GOT3 (cell line): ENCODE measurements at places on chromosomes 4 and X.

DNA sequence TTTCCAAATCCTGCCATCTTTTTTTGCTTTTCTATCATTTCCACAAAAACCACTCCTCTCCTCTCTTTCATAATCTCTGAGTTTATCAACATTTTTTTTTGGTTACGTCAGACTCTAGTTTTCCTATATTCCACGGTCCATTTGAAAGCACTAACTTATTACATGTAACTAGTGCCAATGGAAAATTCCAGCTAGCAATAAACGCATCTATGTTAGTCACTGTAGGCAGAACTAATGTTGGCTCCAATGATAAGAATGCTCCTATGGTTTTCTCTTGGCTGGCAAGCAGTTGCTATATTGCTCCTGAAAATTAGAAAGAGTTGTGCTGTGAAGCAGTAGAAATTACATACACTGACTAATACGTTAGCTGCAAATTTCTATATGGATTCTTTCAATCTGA lies 634.6 kb upstream of the FTHL17 start:
- no peak for DNase-seq

DNA sequence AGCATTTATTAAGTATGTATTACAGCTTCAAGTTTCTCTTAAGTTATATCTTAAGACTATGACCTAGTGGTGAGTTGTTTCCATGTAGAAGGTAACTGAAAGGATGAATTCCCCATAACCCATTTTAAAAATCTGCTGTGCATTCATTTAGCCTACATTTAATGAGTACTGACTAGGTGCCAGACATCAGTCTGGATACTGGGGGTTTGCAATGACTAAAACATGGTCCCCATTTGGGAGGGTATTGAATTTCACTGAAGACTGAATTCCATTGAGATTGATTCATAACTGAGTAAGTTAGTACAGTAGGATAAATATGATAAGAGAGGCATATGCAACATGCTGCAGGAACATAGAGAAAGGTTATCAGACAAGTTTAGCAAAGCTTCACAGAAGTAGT lies 241.5 kb downstream of the FRAS1 start:
- no peak for DNase-seq

DNA sequence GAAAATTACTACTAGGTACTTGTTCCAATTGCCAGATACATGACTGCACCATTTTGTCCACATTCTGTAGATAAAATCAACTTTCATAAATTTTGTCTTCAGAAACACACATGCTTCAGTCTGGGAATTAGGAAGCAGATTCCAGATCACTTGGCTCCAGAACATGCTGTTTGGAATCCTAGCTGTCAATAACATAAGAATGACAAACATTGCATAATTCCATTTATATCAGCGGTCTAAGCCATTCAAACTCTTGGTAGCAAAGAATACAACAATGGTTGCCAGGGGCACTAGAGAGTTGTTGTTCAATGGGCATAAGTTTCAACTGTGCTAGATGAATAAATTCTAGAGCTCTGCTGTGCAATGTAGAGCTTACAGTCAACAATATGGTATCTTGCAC lies 1112.1 kb upstream of the AGA start:
- no peak for DNase-seq

GRCh38 chrX:40189637-40190036 lies 91.9 kb upstream of the BCOR start:
- DNase-seq = no peak

DNA sequence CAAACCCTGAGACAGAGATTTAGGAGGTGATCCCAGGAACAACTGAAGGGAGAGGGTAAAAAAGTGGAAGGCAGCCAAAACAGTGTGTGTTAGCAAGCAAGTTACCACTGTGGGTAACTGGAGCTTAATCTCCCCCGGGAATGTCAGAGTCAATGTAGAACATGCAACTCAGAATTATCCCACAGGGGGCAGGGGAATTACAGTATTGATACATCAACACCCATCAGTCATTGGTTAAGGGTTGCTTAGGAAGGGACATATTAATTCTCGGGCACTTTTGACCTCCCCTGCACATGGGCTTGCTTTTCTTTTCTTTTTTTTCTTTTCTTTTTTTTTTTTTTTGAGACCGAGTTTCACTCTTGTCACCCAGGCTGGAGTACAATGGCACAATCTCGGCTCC lies 29.3 kb downstream of the CXorf58 start:
- no peak for DNase-seq

DNA sequence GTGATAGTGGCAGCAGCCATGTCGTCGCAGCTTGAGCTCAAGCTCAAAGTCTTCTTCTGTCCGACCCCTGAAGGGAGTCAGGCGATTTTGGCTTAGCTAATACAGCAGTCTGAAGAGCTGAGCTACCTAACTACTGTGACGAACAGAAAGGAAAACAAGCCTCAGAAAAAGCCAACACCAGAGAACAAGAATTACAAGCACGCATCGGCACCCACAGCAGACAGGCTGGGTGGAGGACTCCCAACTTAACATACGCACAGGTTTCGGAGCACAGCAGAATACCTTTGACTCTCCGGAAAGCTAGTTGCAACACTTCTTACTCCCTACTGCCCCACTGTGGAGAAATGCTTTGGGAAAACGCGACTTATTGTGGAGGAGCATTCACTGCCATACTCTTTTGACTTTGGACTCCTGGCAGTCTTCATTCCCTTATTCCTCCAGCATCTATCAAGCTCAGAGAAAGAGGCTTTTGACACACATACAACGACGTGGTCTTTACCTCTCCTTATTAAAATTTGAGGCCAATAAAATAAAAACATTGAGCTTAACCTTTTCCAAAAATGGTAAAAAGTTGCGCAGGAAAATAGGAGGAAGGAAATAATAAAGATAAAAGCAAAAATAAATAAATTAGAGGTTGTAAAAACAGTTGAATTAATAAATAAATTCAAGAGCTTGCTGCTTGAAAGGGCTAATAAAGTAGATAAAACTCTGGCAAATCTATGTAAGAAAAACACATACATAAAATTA lies 41.3 kb upstream of the GPC3 start:
- no peak for DNase-seq

DNA sequence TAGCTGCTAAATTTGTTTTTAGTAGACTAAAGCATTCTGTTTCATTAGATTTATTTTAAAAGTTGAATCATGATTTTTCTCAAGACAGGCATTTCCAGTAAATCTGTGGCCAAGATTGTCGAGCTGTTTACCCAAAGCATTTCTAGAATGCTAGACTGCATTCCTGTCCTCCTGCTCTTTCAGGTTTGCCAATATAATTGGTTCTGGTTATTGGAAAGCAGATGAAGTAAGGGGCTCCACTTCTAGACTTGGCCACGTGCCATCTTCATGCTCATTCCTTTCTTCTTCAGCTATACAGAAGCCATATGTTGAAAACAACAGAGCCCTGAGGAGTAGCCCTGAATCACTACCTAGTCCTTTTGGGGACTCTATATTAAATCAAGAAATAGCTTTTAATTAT lies 62.5 kb downstream of the PGRMC2 start:
- DNase-seq = no peak

- no peak for DNase-seq
Measured at GRCh38 chrX:135489542-135489941, 30.9 kb upstream of the INTS6L start.

GRCh38 chr4:174633399-174633798 lies 111.1 kb upstream of the HPGD start:
- DNase-seq = no peak

- DNase-seq = no peak
Measured at GRCh38 chr4:158870626-158871334, 102.0 kb downstream of the FNIP2 start.

DNA sequence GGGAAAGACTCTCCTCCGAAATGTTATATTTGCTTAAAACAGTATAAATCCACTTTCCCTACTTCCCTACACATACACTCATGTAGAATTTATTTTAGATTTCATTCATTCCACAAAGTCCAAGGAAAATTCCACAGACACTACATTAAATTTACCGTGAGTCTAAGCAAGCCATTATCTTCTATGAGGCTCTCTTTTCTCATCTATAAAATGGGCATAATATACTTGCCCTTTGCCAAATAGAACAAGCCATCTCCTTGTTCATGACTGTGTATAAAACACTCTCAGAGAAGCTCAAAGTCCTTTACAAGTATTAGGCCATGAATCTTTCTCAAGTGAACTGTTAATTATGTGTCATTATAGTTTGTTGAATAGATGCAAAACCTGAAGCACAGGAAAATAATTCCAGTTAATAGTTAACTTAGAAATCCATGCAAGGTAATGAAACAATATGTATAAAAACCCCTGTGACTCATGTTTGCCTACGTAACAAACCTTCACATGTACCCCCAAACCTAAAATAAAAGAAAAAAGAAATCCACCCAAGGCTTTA lies 10.7 kb downstream of the TEC start:
- no peak for DNase-seq

DNA sequence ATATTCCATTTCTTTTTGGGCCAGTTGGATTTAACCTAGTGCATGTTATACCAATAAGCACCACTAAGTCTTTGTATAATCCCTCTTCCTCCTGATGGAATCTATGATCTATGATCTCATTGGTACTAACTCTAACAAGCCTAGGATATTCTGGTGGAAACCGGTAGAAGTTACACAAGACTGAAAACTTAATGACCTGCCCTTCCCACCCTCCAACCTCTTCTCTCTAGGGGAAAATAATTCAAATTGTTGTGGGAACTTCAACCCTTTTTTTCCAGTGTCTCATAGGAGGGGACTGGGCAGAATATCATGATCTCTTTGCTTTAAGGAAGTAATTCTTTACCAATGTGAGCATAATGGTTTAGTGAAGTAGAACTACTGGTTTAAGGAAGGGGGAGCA lies 289.5 kb upstream of the BOD1L1 start:
- no peak for DNase-seq

DNA sequence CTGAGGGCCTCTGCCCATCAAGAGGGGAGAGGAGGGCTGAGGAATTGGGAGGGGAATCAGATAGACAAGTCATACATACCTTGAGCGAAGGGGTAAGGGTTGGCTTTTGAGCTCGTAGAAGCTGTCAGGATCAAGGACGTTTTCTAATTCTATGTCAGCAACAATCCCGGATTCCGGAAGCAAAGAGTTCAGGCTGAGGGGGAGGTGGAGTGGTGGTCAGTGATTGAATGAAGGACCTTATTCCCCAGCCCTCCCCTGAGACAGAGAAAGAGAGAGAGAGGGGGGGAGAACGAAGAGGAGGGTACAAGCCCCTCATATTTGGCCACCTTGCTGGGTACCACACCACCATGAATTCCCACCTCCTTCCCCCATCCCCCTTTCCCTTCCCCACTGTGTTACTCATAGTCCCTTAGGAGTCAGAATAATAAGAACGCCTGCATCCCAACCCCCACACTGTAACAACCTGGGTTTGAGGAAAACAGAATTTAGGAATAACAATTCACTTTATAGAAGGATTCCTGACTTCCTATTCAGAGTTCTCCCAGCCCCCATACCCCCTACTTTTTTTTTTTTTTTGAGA lies 2.7 kb downstream of the TFE3 start:
- no peak for DNase-seq

- DNase-seq = no peak
Measured at GRCh38 chr4:32789026-32789608, 2068.9 kb downstream of the PCDH7 start.

- DNase-seq = no peak
Measured at GRCh38 chr4:7350396-7350795, 84.3 kb downstream of the PSAPL1 start.

DNA sequence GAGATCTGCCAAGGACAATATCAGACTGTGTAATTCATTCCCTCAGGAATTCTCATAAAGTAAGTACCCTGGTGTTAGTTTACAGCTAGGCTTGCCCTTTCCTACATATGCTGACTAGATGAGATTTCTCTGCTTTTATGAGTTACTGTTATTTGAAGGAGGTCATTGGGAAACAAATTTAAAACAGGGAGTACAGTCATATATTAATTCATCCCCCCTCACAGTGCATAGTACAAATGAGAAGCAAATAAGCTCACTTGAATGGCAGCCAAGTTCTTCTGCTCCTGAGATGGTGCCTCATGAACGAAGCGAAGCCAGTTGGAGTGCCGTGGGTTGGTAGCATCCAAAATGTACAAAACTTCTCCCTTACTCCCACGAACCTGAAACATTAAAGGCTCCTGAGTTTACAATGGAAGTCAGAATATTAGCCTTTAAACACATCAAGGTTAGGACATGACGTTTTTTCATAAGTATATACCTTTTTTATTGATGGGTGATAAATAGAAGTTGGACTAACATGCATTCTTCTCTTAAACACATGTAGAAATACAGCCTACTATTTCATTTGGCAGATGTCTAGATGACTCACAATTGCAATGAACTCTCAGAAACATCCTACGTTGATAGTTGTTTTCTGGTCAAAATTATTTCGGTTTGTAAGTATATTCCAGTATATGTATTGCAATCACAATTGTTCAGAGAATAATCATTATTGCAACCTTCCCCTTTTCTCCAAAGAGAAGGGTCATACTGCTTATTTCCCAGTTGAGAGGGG lies 69.2 kb downstream of the PRDM5 start:
- no peak for DNase-seq

DNA sequence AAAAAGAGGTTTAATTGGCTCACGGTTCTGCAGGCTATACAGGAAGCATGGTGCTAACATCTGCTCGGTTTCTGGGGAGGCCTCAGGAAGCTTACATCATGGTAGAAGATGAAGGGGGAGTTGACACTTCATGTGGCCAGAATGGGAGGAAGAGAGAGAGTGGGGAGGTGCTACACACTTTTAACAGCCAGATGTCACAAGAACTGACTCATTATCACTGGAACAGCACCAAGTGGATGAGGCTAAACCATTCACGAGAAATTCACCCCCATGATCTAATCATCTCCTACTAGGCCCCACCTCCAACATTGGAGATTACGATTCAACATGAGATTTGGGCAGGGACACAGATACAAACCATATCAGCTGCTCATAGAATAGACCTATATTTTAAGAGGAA lies 255.8 kb downstream of the OPHN1 start:
- no peak for DNase-seq

GRCh38 chr4:38514465-38515146 lies 149.4 kb upstream of the KLF3 start:
- no peak for DNase-seq

DNA sequence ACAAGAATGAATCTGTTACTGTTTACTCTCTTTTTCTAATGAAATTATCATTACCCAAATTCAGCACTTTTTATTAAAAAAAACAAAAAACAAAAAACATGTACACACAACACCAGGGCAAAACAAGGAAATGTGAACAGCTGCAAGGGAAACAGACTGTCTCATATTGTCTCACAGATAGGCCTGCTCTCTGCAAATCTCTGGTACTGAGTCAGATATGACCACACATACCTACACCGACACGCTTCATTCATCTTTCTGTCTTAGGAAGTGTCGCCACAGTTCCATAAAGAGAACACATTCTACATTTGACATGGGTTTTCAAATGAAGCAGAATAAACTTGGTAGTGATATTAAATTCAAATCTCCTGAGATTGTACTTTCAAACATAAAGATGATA lies 92.2 kb upstream of the GPR34 start:
- DNase-seq = no peak

GRCh38 chr4:123485601-123486000 lies 89.0 kb downstream of the SPRY1 start:
- DNase-seq = no peak
